ENCODE measurements at places on chromosomes 16 and 17. TPM values are rescaled to one million over a fixed set of nuclear protein-coding genes. Genes with fewer than 3 reads are reported as not detected.

Gene TNP2
- not detected for total RNA-seq

Gene GALNS
- total RNA-seq = 34.9 TPM

Gene UNC45B
- total RNA-seq = not detected

Gene SLC35G6
- not detected for total RNA-seq

Gene NAE1
- 53.1 TPM for total RNA-seq

Gene TENT4B
- total RNA-seq = 10.5 TPM

Gene ZNF267
- total RNA-seq = 5.8 TPM

Measured in smooth muscle cell of trachea (primary cell).